ENCODE measurements at places on chromosomes 6 and 20.

GRCh38 chr6:30847421-30847970 is 36.8 kb upstream of the DDR1 start:
- peaks cover 7% of the 10 kb centered on the region for H3K4me1 ChIP-seq
- H3K36me3 ChIP-seq = peaks cover 4% of the 10 kb centered on the region
- H3K27ac ChIP-seq = no peak overlapping the region
- no peak overlapping the region for H3K4me3 ChIP-seq

DNA sequence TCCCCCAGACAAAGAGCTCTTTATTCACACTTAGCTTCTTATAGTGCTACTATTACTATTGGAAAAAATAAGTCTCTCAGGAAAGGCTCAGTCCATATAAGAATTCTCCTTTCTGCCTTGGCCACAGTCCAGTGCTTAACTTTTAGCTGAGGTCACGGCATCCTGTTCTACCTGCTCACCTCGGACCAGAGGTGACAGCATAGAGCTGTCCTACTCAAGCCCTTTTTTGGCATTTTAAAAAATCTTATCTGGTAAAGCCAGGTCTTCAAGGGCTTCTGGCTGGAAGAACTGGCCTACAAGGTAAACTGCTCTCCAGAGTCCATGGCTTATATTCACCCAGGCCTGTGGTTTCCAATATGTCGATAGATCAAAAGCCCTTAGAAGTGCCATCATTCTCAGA is 109.7 kb downstream of the RCAN2 start:
- DNase-seq = no peak
- H3K36me3 ChIP-seq = no peaks in the 10 kb centered on the region
- peaks cover 39% of the 10 kb centered on the region for H3K4me1 ChIP-seq
- H3K27ac ChIP-seq = no peak overlapping the region
- no peak overlapping the region for H3K4me3 ChIP-seq
- H3K27me3 ChIP-seq = peaks cover 11% of the 10 kb centered on the region

DNA sequence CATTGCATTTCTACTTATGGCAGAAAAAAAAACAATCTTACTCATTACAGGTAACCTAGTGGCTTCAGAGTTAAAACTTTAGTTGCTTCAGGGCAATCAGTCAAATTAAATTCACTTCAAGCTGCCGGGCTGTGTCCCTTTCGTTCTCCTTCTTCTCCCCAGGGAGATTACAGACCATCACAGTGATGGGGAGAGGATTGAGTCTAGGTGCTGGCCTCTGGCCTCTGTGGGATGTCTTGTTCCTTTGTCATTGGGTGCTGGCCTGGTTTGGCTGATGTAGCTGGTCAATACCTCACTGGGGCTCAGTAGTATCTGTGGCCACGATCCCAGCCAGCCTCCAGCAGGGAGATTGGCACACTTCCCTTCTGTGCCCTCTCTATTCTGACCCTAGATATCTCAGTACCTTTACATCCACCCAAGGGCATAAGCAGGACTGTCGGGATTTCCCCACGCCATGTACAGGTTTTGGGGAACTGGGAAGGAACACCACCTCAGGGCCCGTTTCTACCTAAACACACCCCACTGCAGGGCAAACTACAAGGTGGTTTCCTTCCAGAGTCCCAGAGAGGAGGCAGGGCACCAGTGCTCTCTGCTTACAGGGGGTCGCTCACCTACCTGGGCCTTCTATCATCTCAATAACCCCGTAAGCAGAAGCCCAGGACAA is 15.4 kb downstream of the FYN start:
- peak; percentile 23 for DNase-seq
- H3K4me1 ChIP-seq = peaks cover 31% of the 10 kb centered on the region
- H3K27ac ChIP-seq = no peak overlapping the region
- H3K4me3 ChIP-seq = no peak overlapping the region
- peaks cover 23% of the 10 kb centered on the region for H3K36me3 ChIP-seq

DNA sequence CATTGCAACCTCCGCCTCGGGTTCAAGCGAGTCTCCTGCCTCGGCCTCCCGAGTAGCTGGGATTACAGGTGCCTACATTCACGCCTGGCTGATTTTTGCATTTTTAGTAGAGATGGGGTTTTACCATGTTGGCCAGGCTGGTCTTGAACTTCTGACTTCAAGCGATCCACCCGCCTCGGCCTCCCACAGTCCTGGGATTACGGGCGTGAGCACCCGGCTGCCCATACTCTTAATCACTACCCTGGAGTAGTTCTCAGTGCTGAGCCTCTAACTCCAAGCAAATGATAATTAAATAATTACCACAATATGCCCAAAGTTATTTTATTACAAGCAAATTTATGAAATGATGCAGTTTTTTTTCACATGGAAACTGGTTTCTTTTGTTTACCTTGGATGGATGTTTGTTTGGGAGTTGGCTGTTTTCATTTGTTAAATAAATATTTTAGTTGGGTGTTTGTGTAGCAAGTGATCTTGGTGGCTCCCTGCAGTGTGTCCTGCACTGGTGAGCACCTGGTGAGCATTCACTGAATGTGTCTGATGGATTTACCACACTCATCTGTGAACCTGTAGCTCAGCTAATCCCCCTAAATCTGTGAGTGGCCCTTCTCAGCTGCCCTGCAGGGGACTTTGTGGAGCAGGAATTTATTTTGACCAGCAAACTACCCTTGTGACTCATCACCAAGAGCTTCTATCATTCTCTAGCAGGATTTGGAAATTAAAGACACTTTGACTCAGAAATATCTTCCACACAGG is 36.9 kb downstream of the UTRN start:
- no peaks in the 10 kb centered on the region for H3K36me3 ChIP-seq
- no peak overlapping the region for H3K4me3 ChIP-seq
- H3K4me1 ChIP-seq = peaks cover 15% of the 10 kb centered on the region
- H3K27ac ChIP-seq = no peak overlapping the region

DNA sequence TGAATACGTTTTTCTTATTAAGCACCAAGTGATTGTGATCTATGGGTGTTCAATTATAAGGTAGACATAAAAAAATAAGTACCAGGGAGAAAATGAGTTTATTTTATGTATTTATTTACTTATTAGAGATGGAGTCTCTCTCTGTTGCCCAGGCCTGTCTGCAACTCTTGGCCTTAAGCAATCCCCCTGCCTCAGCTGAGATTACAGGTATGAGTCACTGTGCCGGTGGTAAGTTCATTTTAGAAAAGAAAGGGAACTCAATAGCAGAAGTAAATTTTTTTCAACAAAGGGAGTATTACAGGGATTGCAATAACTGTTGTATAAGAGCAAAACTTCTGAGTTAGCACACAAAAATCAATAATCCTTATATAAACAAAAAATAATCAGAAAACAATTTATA is 98.7 kb upstream of the FUT9 start:
- no peaks in the 10 kb centered on the region for H3K27me3 ChIP-seq
- no peak overlapping the region for H3K27ac ChIP-seq
- no peaks in the 10 kb centered on the region for H3K4me1 ChIP-seq
- no peaks in the 10 kb centered on the region for H3K36me3 ChIP-seq

DNA sequence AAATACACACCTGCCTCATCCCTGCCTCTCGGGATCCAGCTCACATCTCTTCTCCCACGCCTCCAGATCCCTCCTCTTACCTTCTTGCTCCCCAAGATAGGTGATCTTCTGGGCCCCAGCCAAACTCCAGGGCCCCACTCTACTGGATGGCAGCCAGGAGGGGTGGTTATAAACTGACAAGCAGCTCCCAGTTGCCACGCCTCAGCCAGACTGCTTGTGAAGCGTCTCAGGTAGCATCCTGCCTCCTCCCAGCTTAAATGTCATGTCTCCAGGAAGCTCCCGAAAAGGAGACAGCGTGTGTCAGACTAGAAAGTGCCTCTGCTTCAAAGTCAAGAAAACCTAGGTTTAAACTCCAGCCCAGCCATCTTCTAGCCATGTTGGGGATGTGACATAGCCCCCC is 114.1 kb downstream of the LRFN2 start:
- H3K36me3 ChIP-seq = no peaks in the 10 kb centered on the region
- no peak overlapping the region for H3K4me3 ChIP-seq
- no peaks in the 10 kb centered on the region for H3K4me1 ChIP-seq
- H3K27me3 ChIP-seq = no peaks in the 10 kb centered on the region

DNA sequence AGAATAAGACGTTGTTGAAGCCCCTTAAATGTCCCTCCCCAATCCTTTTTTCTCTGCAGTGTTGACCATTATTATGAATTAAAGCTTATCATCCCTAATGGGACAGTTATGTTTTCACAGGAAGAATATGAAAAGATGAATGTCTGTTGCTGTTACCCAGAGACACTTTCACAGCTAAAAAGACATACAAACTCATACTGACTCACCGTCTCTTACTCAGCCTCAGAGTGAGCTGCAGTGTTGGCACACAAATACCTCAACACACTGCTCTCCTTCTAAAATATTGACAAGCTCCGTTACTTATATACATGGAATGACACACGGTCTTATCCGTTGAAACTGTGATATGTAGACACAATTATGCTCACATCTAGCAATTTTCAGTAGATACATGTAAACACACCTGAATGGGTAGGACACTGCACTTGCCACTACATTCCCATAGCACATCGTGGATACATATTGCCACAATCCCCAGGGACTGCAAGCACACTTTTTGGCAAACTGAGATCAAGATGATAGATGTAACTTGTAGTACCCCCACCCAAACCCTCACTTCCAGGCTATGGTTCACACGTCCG is 9.6 kb upstream of the SAPCD1 start:
- H3K27me3 ChIP-seq = no peaks in the 10 kb centered on the region
- no peak overlapping the region for H3K27ac ChIP-seq
- H3K36me3 ChIP-seq = peaks cover 4% of the 10 kb centered on the region
- H3K4me3 ChIP-seq = no peak overlapping the region

- no peaks in the 10 kb centered on the region for H3K4me1 ChIP-seq
- no peak for DNase-seq
- no peaks in the 10 kb centered on the region for H3K36me3 ChIP-seq
- H3K4me3 ChIP-seq = no peak overlapping the region
- H3K27me3 ChIP-seq = no peaks in the 10 kb centered on the region
These were observed 380.5 kb downstream of the C6orf118 start for GRCh38 chr6:164928728-164929407.

GRCh38 chr6:10558565-10558964 is 37.4 kb downstream of the GCNT2 start:
- H3K27ac ChIP-seq = no peak overlapping the region
- H3K4me3 ChIP-seq = no peak overlapping the region
- peaks cover 32% of the 10 kb centered on the region for H3K4me1 ChIP-seq
- peaks cover 57% of the 10 kb centered on the region for H3K36me3 ChIP-seq
- H3K27me3 ChIP-seq = no peaks in the 10 kb centered on the region
- DNase-seq = no peak

GRCh38 chr20:57596998-57597939 is 23.0 kb downstream of the ZBP1 start:
- peak; percentile 60 for DNase-seq
- H3K4me1 ChIP-seq = peaks cover 22% of the 10 kb centered on the region
- H3K27ac ChIP-seq = no peak overlapping the region
- peaks cover 1% of the 10 kb centered on the region for H3K36me3 ChIP-seq
- peak overlapping the region; percentile 16 for H3K4me3 ChIP-seq

- H3K4me1 ChIP-seq = no peaks in the 10 kb centered on the region
- no peak overlapping the region for H3K27ac ChIP-seq
- no peaks in the 10 kb centered on the region for H3K36me3 ChIP-seq
- no peak for DNase-seq
These were observed 77.7 kb downstream of the MBOAT1 start for GRCh38 chr6:20134613-20135012.

DNA sequence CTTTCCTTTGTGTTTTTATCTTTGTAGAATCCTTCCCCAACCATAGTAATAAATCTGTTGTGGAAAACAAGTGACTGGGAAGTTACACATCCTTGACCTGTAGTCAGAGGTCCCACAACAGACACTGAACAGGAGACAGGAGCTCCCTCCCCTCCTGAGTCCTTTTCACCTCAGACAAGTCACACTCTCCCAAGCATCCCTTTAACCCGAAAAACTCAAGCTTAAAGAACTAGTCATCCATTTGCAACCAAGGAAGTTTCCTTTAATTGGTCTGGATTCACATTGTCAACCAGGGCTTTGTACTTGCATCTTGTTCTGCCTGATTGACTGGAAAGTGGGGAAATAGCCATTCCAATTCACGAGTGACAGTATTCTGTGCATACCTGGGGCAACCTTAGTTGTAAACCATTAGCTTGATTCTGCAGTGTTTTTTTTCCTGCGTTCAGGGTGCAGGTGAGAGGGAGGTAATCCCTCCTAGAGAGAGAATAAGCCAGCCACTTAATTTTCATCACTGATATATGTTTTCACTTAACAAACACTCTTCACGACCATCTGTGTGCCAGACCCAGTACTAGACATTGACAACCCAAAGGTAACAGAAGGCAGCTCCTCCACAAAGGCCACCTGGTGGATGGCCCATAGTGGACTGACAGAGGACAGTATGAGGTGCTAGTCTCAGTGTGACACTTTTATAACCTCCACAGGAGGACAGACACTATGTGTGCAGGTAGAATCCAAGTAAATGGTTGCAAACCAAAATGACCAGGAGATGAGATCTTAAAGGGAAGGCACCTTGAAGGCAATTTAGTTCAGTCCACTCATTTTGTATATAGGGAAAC is 112.4 kb downstream of the SLX4IP start:
- H3K4me3 ChIP-seq = no peak overlapping the region
- H3K36me3 ChIP-seq = peaks cover 12% of the 10 kb centered on the region
- DNase-seq = no peak
- no peak overlapping the region for H3K27ac ChIP-seq

DNA sequence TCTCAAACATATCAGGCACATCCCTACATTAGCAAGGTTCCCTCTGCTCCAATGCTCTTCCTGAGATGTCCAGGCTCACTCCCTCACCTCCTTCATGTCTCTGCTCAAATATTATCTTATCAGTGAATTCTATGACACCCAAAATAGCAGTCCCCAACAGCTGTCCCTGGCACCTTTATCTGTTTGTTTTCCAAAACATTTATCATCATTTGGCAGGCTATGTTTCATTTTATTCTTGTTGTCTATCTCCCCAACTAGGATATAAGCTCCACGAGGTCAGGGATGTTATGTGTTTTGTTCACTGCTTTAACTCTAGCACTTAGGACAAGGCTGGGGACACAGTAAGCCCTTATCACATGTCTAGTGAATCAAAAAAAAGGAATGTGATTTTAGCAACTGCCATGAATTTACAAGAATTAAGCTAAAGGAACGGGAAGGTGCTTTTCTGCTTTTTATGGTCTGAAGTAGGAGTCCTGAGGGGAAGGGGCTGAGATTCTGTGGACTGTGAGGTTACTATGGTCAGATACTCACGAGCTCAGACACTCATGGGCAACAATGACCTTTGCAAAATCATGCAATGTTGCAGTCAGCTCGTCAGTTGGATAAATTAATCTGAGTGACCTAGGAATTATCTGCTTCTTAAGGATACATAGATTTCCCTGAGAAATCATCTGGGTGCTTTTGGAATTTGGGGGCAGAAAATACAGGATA is 1.9 kb upstream of the IL22RA2 start:
- no peak overlapping the region for H3K4me3 ChIP-seq
- peaks cover 82% of the 10 kb centered on the region for H3K4me1 ChIP-seq
- peak overlapping the region; percentile 22 for H3K27ac ChIP-seq
- H3K36me3 ChIP-seq = peaks cover 12% of the 10 kb centered on the region
- no peaks in the 10 kb centered on the region for H3K27me3 ChIP-seq
- DNase-seq = no peak

Data from stimulated activated naive B cell treated with anti-CD40 and anti-IgM and Interleukin-4, amounts not matched to agents 10 μg/mL and 1 μg/mL and 100 μg/mL, for 72 hours (primary cell).